Liver (tissue), 10 donors: ENCODE measurements at places on chromosomes 7 and 10. TPM values are rescaled to one million over a fixed set of nuclear protein-coding genes. Genes with fewer than 3 reads are reported as not detected.

DNA sequence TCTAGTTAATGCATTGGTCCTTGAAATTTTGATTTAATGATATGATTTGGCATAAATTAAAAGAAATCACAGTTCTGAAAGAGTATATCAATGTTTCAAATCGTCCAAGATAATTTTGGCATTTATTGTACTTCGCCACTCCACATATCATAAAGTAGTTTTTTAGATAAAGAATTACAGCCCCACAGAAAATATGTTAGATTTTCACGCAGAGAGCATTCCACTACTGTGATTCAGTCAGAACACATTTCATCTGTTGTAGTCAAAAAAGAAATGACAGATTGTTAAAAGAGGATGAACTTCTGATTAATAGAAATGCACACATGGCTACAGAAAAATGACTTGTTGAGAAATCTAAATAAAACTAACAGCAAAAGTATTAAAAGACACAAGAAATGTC is 1063.5 kb upstream of the LRRN3 start:
- DNase-seq = no peak

DNA sequence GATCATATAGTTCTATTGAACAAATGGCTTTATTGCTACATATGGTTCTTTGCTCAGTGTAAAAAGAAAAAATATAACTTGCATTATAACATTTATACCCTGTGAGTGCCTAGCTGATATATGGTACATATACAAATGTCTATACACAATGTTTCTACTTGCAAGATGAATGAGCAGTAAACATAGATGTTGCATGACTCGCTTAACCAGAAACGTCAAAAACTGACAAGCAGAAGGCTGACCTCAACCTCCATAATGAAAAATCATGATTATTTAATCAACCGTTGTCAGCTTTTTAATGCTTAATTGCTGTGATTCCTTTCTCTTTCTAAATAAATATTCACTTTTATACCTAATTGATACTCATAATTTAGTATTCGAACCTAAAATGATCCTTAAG is 183.3 kb downstream of the PTN start:
- DNase-seq = no peak

DNA sequence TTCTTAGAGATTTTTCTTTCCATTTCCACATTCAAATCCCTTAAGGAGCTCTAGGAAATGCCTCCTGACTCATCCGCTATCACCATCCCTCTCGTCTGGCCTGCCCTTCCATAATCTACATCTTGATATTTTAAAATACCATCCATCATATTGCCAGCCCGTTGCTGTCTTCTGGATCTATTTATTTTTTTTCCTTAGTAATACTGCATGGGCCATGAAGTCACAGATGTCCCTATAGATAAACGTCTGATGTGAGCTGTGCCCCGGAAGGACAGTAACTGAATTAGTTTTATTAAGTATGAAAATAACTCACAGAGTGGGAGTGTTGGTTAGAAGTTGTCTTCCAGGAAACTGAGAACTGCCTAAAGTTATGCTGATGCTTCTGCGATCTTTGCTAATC is 76.2 kb downstream of the KLF6 start:
- DNase-seq = no peak

DNA sequence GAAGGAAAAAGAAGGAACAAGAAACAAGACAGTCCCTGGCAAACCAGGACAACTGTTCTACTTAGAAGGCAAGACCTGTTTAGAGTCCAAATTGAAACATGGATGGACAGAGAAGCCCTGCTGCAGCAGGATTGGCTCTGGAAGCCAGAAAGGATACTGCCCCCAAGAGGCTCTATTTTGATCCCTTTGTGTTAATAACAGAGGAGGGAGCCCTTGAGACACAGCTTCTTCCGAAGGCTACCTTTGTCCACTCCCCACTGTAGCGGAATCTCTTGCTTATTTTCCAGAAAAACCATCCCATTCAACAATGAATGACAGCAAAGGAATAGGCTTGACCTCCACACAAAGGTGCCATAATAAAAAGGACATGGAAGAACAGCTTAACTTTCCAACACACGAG is 120.3 kb upstream of the FOXK1 start:
- DNase-seq = no peak

DNA sequence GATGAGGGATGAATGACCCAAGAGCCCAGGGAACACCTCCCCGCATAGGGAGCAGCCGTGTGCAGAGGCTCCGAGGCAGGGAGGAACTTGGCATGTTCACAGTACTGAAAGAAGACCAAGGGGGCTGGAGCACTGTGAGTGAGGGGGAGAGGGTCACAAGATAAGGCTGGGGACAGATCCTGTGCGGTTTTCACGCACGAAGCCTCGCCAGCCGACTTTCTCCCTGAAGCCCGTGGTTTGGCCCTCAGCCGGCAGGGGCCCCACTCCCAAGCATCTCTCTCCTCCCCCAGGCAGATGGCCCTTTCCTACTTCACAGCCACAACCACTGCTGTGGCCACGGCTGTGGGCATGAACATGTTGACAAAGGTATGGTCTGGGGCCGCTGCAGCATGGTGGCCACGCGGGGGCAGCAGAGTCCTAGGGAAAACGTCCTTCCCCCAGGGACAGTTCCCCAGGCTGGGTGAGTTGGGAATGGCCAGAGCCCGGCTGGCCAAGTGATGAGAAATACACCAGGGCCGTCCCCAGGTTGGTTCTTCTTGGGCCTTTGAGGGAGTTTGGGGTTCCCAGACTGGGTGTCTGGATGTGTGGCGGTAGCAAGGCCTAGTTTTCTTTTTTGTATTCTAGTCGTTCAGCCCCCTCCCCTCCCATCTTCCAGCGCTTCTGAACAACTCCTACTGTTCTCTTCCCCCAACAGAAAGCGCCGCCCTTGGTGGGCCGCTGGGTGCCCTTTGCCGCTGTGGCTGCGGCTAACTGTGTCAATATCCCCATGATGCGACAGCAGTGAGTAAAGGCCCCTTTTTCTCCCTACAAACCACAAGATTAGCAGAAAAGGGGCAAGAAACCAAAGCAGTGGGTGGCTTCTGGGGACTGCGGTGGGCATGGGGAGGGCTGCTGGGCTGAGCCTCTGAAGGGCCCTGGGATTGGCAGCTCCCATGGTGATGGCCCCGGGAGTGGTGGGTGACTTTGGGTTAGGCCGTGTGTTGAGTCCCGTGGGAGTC is 14.4 kb upstream of the WBP1L start:
- DNase-seq = peak; percentile 85

LDB3 gene
- 0.09 TPM for total RNA-seq

SEMA3C gene
- 1.8 TPM for total RNA-seq

CALHM1 gene
- total RNA-seq = not detected
